Left colon (tissue), 2 donors: ENCODE measurements at places on chromosomes 7 and 10.

GRCh38 chr10:107631876-107632275 lies 467.4 kb upstream of the SORCS1 start:
- DNase-seq = no peak

GRCh38 chr7:52726986-52727385 lies 308.4 kb upstream of the POM121L12 start:
- DNase-seq = no peak

- DNase-seq = no peak
Observed at GRCh38 chr7:78039790-78040776, 241.5 kb downstream of the PHTF2 start.

DNA sequence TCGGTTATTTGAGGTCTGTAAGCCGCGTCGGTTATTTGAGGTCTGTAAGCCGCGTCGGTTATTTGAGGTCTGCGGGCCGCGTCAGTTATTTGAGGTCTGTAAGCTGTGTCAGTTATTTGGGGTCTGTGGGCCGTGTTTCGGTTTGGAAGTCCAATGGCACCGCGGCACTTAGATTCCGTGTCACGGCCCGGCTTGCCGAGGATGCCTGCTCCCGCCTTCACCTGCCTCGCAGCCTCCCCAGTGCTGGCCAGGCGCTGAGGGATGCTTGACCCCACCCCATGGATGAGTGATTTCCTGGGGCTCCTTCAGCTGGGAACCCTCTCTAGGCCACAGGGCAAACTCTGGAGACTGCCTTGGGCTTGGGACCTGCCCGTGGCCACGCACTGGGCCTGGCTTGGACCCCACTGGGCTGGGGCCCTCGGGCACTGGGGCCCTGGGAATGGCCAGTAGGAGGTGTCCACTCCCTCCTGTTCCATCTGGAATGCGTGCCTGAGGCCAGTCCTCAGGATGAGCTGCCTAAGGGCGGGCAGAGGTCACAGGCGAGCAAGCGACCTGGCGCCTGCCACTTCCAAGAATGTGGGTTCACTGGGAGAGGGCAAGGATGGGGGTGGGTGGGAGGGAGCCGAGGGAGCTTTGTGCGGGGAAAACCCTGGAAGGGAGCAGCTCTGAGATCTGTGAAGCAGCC lies 25.6 kb downstream of the ADGRA1 start:
- no peak for DNase-seq

DNA sequence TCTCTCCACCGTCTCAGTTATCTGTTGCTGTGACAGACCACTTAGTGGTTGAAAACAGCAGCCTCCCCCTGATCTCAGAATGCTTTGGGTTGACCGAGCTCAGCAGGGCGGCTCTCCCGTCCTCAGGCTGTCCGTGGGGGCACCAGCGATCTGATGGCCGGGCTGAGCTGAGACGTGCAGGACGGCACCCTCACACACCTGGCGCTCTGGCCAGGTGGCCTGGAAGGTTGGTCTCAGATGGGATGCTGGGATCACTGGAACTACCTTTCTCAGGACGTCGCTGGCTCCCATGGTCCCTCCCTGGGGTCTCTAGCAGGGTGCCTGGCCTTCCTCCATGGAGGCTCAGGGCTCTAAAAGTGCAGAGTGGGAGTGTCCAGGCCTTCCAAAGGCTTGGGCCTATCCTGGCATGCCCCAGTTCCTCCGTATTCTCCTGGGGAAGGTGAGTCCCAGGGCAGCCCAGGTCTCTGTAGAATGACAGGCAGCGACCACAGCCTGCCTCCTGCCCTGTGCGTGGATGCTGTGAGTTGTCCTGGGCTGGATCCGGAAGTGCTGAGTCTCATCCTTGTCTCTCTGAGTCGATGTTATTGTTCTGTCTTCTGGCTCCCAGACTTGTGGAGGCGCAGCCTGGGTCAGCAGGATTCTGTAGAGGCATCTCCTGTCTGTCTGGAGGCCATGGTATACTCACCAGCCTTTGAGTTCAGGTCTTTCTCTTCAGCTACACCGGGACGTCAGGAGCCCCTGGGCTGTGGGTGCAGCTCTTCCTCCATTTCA lies 12.2 kb upstream of the PWWP2B start:
- peak; percentile 20 for DNase-seq

DNA sequence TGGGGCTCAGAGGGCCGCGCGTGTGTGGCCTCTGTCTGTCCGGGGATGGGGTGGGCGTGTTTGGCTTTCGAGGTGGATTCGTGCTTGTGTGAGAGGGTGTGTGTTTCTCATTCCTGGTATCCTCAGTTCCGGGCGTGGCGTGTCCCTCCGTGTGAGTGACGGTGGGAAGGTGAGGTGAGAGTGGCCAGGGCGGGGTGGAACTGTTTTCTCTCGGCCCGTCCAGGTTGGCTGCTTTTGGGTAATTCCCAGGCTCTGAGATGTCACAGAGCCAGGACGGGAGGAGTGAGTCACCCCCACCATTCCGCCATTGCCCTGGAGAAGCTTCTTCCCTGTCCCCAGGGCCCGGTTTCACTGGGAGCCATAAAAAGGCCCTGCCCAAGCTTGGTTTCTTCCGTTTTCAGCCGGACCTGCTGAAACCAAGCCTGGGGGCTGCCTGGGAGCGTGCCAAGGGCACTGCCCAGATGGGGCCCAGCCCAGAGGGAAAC lies 21.3 kb upstream of the CLDN4 start:
- DNase-seq = peak; percentile 91

DNA sequence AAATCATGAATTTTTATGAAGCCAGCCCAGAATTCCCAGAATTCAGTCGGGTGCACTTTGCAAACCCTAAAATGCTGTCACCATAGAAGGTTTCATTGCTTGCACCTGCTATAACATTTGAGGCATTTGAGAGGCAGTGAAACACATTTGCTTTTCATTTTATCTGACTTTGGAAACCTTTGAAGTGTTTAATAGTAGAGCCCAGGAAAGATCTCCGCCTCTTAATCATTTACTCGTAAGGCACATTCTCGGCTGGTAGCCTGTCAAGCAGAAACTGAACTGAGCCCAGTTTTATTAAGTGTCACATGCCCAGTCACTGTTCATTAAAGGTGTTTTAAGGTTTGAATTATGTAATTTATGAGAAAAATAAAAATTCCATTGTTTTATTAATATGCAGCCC lies 247.6 kb downstream of the EMX2 start:
- no peak for DNase-seq

DNA sequence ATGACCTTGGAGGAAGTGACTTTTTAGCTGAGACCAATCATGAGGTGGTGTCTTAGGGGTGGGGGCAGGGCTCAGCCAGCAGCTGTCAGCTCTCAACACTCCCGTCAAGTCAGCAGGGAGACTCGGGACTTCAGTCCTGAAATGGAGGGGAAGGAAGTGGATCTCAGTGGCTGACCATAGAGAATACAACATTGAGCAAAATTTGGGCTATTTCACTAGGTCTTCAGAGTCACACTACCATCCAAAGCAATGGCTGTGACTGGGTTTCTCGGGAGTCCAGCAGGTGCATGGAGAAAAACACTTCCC lies 16.8 kb upstream of the GIMAP6 start:
- DNase-seq = no peak

DNA sequence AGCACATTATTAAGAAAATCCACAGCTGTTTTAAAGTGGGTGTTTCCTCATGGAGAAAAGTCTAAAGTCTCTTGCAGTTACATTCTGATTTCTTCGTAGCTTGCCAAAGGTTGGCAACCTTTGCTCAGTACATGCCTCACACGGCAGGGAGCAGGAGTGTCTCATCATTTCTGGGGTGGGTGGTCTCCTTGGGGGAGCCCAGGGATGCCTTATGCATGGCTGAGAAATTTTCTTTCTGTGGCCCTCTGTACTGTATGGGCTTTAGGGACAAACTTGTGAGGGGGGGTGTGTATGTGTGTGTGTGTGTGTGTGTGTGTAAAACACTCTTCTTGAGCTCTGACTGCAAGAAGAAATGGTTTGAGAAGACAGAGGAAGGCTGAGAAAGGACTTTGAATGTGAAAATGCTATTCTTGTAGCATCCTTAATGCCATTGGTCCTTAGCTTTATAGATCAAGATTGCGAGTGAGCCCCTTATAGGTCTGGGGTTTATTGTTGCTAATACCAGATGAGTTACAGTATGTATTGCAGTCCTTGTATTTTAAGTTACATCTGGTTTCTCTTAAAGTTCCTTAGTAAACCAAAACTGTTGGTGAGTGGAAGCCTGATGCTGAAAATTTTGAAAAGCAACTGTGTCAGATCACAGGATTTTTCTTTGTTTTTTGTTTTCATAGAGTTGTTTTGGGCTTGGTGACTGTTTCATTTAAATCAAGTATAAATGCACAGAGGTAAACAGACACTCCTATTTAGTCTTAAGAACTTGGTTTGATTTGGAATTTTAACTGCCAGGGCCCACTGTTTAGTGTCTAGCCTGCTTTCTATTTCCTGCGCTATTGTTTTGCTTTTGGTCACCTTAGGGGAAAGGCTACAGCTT lies 242.0 kb downstream of the BICC1 start:
- DNase-seq = no peak

DNA sequence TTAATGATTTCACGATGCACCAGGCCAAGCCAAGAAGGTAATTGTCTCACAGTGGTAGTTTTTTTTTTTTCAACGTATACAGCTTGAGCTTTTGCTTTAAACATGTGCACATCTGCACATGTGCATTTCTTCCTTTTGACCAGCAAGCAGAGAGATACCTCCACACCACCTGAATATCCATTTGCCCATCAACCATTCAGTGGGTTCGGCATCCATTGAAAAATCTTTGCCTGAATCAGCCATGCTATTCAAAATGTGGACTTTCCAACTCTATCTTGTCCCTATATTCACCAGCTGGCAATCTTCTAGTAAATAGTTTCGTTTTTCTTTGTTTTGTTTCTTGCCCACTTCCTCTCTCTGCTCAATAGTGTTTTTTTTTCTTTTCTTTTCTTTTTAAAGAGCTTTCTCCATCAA lies 7.7 kb upstream of the TRA2A start:
- no peak for DNase-seq

DNA sequence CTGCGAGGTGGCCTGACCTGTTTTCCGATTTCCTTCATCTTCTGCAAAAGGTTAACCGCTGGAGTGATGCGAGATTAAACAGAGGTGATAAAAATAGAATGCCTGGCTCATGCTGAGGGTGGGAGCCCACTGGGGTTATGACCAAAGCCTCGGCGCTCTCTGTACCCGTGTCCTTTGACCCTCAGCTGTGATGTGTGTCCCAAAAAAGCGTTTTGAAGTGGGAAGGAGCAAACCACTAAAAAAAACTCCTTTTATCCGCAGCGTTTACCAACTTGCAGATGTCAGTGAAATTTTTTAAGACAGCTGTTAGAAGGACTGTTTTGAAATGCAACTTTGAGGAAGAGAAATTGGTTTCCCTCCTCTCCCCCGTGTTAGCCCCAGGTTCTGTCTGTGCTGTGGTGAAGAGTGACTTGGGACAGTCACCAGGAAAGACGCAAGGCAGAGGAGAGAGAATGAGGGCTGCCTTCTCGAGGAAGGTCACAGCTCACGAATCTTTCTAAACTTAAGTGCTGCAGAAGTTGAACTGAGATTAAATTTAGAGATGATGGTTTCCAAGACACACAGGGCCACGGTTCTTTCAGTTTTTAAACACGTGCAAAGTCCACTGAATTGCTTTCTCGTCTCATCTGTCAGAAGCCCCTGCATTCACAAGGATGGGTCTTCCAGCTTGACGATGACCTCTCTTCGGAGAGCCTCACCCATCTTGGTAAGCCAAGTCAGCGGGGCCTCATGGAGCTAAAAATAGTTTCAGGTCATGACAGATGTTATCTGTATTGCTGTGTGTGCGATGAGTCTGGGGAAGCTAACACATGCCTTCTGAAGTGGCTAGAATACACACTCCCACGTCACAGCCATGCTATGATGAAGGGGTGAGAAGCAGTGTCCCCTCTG lies 27.6 kb downstream of the AMZ1 start:
- no peak for DNase-seq

DNA sequence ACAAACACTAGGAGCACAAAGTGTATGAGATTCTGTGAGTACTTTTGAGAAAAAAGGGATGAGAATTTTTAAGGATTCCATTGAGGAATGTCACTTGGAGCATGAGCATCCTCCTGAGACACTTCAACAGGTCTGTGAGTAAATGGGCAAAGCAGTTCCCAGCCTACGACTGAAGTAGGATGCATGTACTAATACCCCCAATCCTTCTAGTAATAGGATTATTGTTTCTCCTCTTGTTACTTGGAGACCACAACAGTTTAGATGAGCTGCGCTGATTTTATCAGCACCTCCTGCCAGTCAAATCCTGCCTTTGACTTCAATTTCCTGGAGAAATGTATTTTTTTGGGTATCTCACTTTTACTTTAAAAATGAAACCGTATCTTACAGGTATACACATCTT lies 820 bp downstream of the BBS9 start:
- no peak for DNase-seq

- DNase-seq = no peak
Observed at GRCh38 chr10:3418041-3418754, 245.6 kb upstream of the PITRM1 start.

GRCh38 chr10:23199768-23200511 lies 7.8 kb downstream of the PTF1A start:
- DNase-seq = no peak

DNA sequence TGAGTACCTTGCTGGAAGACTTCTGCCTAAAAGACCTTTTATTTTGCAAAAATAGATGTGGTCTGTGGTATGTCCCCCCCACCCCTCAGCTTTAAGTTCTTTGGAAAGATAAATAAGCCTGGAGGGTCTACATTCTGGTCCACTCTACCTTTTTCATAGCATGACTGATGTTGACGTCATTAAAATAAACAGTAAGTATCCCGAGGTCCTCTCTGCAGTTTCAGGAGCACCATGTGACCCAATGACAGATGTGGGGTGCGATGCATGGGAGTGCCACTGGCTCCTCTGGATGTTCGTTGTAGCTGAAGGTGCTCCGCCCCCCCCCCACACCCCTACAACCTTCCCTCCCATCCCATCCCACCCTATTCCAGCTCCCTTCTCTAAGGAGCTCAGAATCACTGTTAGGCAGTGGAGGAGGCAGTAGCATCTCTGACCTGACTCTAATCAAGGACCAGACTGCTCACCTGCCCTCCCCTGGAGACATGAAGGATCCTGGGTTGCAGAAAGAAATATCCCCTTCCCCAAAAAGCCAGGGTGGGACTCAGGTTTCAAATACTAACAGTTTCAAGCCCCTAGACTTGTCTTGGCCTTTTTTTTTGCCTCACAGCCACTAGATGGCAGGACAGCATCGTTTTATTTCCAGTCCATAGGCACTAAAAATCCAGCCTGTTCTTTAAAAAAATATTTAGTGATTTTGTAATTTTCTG lies 25.1 kb downstream of the CASP7 start:
- no peak for DNase-seq

- no peak for DNase-seq
Observed at GRCh38 chr10:132558516-132559413, 21.2 kb downstream of the INPP5A start.

DNA sequence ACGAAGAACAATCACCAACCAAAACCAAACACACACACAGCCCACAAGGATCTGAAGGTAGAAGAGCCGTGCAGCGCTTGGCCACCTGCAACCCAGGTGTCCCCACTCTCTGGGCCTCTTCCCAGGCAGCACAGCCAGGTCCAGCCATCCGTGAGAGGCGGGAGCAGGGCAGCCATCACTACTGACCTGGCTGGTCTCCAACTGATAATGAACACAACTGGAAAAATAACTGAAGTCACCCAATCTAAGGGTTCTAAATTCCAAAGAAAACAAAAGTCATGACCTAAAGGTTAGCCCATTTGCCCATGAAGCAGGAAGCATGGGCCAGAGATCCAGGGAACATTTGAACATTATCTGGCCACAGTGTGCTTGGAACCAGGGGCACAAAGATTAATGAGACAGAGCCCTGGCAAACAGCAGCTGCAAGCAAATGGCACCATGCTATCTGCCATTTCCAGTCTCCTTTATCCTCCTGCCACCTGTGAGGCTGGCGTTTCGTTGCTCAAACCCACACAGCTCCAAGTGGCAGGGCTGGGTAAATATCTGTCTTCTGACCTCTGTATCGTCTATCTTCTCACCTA lies 207.9 kb downstream of the TNS3 start:
- DNase-seq = no peak

GRCh38 chr7:116771640-116772039 lies 90.7 kb upstream of the CAPZA2 start:
- DNase-seq = peak; percentile 75
